ENCODE measurements at places on chromosomes 12 and 14.

DNA sequence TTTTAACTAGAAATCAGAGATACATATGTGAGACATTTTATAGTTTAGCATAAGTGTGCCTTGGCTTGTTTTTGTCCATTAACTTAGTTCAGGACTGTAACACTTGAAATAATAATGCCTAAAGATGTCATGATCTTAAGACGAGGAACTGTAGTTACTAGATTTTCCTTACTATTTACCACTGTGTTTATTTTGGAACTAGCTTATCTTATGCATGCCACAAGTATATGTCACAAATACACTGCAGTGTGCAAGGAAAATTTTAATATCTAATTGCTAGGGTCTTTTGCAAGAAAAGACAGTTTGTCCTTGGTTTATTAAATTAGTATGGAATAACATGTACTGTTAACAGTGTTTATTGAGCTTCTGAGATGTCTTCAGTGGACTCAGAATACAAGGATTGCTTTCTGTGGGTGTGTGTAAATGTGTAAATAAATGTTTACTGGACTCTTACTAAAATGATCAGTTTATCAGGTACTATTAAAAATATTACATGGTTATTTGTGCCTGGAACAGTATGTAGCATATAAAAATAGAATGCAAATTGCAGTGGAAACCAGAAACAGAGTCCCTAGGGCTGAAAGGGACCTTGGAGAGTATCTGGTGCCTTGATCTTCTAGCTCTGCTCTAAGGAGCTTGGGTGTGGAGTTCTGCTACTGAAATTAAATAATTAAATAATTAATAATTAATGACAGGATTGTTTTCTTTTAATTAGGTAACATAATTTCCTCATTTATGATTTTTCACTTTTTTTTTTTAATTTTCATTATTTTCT is 58.1 kb downstream of the FGD4 start:
- DNase-seq: no peak

- DNase-seq: no peak
These were observed 88.2 kb downstream of the TSPAN9 start for GRCh38 chr12:3165078-3165980.

DNA sequence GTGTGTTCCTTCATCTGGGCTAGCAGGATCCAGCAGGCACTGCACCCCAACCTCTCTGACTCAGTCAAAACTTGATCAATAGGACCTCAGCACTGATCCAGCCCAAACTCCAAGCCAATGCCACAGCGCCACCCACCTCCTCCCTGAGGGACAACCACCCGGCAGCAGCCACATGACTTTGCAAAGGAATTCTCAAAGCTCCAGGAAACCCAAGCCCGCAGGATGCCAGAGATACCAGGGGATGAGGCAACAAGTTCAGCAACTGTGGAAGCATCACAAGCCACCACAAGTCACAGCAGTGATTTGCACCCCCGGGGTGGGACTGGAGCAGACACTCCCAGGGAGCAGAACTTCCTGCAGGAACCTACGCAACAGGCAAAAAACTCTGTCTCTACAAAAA is 37.3 kb downstream of the ACTN1 start:
- no peak for DNase-seq

- no peak for DNase-seq
These were observed 19.4 kb downstream of the TCHP start for GRCh38 chr12:109919456-109919855.

GRCh38 chr12:51323966-51324895 is at the start of gene BIN2:
TSS of gene BIN2 (minus strand) at chr12:51324174. CDS start at chr12:51324102, 72 bp downstream.
- no peak for DNase-seq

- DNase-seq: no peak
These were observed 590 bp downstream of the DDIT3 start for GRCh38 chr12:57519796-57520052.

DNA sequence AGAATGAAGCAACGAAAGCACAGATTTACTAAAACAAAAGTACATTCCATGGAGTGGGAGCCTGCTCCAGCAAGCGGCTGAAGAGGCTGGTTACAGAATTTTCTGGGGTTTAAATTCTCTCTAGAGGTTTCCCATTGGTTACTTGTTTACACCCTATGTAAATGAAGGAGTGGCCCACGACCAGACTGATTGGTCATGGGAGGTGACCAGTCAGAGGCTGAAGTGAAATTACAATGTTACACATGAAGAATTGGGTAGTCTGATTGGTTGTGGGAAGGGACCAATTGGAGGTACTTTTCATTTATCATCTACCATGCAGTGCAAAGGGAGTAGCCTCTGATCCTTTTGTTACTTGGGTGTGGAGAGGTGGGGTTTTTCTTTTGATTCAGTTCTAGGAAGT is 36.2 kb upstream of the APPL2 start:
- no peak for DNase-seq

DNA sequence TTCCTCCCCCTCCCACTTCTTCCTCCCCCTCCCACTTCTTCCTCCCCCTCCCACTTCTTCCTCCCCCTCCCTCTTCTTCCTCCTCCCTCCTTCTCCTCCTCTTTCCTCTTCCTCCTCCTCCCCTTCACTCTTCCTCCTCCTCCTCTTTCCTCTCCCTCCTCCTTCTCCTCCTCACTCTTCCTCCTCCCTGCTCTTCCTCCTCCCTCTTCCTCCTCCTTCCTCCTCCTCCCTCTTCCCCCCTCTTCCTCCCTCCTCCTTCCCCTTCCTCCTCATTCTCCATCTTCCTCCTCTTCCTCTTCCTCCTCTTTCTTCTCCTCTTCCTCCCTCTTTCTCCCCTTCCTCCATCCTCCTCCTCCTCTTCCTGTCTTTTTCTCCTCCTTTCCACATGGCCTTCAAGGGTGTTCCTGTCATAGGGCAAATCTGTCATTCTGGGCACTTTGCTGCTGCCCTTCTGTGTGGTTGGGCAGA is 111.4 kb downstream of the PHETA1 start:
- DNase-seq: no peak

DNA sequence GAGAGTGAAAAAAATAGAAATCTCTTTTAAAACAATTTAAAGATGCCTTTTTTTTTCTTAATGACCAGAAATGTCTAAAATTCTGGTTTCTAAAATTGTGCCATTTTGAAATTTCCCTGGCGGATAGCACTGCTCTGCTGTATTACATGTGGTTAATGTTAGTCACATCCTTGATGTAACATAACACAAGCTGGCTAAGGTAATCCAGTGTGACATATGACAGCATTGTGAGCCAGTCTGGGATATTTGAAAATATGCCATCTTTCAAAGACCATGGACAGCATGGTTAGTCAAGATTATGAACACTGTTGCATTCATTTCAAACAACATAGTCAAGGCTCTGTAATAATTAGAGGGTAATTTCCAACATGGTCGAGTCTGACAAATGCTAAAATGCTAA is 133.2 kb downstream of the ALX1 start:
- DNase-seq: no peak

DNA sequence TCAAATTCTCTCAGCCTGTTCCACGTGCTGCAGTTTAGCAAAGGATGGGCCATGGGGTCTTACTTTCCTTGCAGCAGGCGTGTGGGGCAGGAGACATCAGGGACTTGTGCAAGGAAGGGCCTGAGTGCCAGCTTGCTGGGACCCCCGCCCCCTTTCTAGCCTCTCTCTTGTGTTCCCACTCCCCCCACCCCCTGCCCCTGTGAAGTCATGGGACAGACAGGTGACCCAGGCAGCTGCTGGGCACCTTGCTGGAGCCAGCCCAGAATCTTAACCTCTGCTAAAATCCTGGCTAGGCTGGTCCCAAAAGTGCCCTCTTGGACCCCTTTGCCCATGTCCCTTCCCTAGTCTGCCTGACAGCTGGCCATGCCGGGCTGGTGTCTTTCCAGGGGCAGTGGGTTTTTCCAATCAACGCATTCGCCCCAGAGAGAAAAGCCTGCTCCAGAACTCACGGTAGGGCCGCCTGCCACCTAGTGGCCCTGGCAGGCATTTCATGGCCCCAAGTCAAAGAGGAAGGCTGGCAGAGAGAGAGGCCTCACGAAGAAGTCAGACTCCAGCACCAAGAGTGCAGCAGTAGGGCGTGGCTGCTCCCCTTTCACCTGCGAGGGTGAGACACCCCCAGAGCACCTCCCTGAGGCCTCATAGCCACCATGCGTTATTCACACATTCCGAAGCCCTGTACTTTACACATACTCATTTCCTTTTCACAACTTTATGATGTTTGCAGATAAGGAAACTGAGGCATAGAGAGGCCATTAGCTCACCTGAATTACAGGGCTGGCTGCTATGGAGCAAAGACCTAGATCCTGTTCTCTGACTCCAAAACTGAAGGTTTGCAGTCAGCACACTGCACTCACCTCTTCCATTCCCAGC is 67.4 kb downstream of the LGMN start:
- DNase-seq: no peak

GRCh38 chr14:104109731-104110361 is 24.3 kb downstream of the ASPG start:
- no peak for DNase-seq

DNA sequence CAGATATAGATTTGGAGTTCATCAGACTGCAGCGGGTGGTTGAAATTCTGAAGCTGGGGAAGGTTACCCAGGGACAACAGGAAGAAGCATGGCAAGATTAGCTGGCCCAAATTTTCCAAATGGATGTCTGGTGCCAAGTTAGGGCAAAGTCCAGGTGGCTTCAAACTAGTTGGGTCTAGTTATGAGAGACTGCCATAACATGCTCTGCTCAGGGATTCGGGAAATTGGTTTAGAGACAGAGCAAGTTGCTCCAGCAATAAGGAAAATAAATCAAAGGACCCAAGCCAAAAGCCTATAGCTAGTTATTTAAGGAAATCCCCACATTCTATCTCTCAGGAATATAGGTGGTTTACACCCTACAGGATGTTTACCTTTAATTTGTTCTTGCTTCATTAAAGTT is 125.7 kb upstream of the BTG1 start:
- DNase-seq: no peak

DNA sequence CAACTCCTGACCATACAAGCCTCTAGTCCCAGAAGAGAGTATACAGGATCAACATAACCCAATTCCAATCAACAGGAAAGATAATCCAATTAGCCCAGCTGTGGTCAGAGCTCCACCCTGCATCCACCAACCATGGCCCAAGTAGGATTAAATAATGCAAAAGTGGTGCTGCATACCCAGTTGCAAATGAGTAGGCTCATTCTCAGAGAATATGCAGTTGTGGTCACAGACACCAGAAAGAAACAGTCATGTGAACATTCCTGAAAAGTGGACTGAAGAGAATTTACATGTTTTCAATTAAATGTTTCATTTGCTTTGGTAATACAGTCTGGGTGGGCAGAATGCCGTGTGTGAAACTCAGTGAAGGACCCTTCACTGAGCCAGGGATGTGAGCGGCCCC is 167.2 kb upstream of the BMP4 start:
- no peak for DNase-seq

GRCh38 chr14:68506021-68506644 is 286.7 kb downstream of the ZFP36L1 start:
- DNase-seq: no peak

DNA sequence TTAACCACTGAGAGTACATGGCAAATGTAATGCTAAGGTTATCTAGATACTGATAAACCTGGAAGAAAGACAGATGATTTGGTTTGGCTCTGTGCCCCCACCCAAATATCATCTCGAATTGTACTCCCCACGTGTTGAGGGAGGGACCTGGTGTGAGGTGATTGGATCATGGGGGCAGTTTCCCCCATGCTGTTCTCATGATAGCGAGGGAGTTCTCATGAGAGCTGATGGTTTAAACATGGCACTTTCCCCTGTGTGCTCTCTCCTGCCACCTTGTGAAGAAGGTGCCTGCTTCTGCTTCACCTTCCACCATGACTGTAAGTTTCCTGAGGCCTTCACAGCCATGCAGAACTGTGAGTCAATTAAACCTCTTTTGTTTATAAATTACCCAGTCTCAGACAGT is 14.2 kb downstream of the NOXRED1 start:
- no peak for DNase-seq

DNA sequence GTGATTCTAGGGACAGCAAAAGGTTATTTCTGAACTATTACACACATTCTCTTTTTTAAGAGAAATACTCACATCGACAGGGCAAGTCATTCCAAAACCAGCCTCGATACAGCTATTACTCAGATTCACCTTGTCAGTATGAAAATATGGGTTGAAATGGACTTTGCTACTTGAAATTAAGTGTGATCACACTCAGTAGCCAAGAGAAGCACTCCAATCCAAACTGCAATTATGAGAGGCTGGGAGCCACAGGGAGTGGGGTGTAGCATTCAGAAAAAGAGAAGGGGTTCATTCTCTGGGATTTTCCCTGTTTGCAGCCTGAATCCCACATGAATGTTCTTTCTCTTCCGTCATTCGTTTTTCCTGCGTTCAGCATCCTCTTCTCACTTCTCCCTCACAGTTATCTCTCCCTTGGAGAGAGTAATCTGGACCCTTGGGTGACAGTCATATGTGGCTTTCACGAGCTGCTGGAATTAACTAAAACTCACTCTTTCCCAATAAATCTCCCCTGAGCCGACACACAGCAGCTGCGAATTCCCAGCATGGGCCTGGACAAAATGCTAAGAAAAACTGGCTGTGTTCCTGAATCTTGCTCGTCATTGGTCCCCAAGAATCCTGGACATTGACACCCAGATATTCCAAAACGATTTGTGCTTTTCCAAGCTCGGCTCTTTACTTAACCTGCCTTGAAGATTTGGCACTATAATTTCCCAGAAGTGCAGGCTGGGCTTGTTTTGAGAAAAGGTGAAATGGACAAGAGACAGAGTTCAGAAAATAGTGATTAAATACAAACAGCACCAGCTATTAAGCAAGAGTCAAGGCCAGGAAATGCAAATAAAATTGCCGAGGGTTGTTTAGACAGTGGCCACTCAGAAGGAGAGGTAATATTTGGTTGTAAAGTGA is 199.5 kb upstream of the PLEKHG7 start:
- DNase-seq: no peak

- DNase-seq: no peak
These were observed 159.9 kb upstream of the HIF1A start for GRCh38 chr14:61535458-61535857.

DNA sequence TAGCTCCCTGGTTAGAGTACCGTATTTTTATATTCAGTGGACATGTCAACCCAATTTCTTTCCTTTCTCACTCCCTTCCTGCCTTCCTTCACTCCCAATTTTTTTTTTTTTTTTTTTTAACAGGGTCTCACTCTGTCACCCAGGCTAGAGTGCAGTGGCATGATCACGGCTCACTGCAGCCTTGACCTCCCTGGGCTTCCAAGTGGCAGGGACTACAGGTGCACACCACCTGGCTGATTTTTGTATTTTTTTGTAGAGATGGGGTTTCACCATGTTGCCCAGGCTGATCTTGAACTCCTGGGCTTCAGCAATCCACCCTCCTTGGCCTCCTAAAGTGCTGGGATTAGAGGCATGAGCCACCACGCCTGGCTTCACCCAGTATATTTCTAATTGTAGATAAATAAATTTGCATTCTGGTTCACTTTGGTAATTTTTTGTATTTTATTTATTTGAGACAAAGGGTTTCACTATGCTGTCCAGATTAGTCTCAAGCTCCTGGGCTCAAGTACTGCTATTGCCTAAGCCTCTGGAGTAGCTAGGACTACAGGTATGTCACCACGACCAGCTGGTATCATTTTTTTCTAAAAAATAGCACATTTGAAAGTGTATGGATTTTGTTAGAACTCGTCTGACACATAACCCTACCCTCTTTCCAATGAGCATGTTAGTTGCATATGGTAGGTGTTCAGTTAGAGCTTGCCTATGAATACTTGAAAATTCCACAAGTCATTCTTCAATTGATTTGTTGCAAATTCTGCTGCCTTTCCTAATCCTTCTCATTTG is 15.7 kb downstream of the SLC38A2 start:
- DNase-seq: no peak
